ENCODE measurements at places on chromosomes 12 and 14.

DNA sequence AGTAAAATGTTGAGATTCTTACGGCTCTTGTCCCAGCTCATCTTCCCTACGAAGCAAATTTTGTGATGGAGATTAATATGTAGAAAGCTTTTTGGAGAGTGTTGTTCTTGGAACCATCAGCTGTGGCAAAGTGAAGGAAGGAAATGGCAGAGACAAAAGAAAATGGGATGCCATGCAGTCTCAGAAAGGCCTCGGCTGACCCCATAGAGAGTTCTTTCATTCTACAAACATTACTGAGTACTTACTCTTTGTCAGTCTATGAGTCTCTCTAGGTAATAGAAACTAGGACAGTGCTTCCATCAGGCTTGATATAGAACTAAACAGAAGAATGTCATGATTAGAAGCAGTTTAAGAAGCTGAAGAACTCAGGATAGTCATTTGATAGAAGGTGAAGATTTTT, 134.1 kb downstream of the PLEKHA5 start:
- no peak for DNase-seq

GRCh38 chr14:70094631-70095030, 94.1 kb downstream of the SLC8A3 start:
- DNase-seq = no peak

DNA sequence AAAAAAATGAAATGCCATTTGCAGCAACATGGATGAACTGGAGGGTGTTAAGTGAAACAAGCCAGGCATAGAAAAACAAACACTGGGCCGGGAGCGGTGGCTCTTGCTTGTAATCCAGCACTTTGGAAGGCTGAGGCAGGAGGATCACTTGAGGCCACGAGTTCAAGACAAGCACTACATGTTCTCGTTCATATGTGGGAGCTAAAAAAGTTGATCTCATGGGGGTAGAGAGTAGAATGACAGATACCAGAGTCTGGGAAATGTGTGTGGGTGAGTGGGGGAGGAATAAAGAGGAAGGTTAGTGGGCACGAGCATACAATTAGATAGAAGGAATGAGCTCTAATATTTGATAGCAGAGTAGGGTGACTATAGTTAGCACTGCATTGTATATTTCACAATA, 21.5 kb downstream of the CACNA2D4 start:
- no peak for DNase-seq

- DNase-seq = no peak
These were observed 13.2 kb upstream of the RXYLT1 start for GRCh38 chr12:63766498-63766897.

GRCh38 chr12:132448463-132448820, 41.5 kb upstream of the FBRSL1 start:
- no peak for DNase-seq

GRCh38 chr12:27331291-27331926, 1.2 kb upstream of the BMAL2 start:
- DNase-seq = no peak
